ENCODE measurements at places on chromosomes 11 and 22.

- no peak for DNase-seq
Observed at GRCh38 chr11:37724315-37724714, 1126.3 kb upstream of the RAG2 start.

DNA sequence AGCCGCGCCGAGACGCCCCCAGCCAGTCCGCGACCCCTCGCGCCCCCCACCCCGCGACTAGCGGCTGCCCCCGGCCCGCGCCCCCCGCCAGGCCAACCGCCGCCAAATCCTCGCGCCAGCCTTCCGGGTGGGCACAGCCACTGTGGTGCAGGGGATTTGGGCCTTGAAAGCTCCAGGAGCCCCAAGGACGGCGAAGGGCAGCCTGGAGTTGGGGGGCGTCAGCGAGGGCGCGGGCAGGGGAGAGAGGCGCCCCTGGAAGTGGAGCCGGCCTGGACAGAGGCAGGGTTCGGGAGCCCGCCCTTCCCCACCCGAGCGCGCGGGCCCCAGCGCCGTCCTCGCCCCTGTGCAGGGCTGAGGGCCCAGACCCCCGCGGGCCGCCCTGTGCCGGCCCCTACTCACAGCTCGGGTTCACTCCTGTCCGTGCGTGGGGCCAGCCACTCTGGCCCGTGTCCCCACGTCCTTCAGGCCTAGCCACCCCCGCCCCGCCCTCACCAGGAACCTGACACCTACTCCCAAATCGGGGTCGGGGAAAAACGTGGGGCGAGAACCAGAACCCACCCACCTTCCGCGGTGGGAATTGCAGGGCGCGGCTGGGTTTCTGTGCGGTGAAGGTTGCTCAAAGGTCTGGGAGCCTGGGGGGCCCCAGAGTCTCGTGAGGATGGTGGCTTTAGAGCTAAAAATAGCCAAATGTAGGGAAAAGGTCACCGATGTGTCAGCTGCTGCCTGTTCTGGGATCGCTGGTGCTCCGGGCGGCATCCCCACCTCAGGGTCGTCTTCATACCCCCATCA, at the start of gene CPT1B:
TSS of gene CPT1B (minus strand) at position 441 of the 789 bp plus-strand sequence. CDS start 512 bp downstream, outside the sequence.
- DNase-seq, result no peak

DNA sequence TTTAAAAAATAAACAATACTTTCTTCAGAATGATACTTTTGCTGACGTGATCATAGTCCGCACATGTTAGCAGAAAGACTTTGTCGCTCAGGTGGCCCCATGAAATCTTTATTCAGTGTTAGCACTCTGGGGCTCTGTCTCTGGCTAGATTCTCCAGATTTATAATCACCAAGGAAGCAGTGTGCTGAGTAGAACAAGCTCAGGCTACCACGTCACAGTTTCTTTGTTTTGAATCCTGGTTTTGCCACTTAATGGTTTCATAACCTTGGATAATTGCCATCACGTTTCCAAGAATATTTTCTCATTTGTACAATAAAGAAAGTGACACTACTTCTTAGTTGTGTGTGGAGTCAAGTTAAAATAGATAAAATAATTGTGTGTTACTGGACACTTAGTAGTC, 3.9 kb upstream of the MUC15 start:
- DNase-seq, result no peak

DNA sequence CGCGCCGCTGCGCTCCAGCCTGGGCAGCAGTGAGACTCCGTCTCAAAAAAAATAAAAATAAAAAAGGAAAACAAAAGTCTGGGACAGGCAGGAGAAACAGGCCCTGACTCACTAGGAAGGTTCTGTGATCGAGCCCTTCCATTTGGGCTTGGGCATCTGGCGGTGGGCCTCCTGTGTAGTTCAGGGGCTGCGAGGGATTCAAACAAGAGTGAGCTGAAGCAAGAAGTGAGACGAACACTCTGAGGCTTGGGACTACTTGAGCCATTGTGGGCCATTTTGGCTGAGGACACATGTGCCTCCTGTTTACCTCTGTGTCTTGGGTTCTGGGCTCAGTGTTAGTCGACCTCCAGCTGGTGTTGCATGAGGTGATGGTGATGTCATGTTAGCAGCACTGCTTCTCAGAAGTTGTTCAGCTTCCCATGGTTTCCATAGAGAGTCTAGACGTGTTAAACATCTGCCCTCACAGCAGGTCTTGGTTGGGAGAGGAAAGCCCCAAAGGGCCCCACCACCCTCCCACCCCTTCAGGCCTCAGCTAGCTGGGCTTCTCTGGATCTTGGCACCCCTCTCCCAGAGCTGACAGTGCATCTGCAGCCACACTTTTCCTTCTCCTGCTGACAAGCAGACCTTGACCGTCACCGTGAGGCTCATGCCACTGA, 57.8 kb downstream of the MED15 start:
- no peak for DNase-seq

GRCh38 chr11:34072041-34072440, 20.5 kb downstream of the CAPRIN1 start:
- no peak for DNase-seq

- no peak for DNase-seq
Observed at GRCh38 chr11:43567396-43567975, 113.1 kb upstream of the HSD17B12 start.

All from NK-92 treated with Interleukin-12 subunit alpha and Interleukin-12 subunit beta, amount 100 ng/mL, for 24 hours (cell line).